CD14-positive monocyte (primary cell): ENCODE measurements at places on chromosomes 2 and 18. TPM values are rescaled to one million over a fixed set of nuclear protein-coding genes. Genes with fewer than 3 reads are reported as not detected.

The CCL20 gene
- polyA plus RNA-seq: 0.47 TPM

The SELENOI gene
- polyA plus RNA-seq: 2.5 TPM

The CFAP221 gene
- polyA plus RNA-seq: not detected

The AGXT gene
- polyA plus RNA-seq: not detected

The FBXO36 gene
- 0.41 and 0.72 TPM in 2 replicates for polyA plus RNA-seq

The GPR75 gene
- polyA plus RNA-seq: not detected

The CCDC150 gene
- polyA plus RNA-seq: not detected

The RNF125 gene
- polyA plus RNA-seq: 26.3 TPM

The DQX1 gene
- not detected for polyA plus RNA-seq

The HOXD13 gene
- not detected in 2 replicates for polyA plus RNA-seq

The HDLBP gene
- polyA plus RNA-seq: 69.9 TPM

The HS1BP3 gene
- 45.4 TPM for polyA plus RNA-seq

The GATA6 gene
- polyA plus RNA-seq: 0.04 TPM in 1 of 2 replicates, not detected in the other

The NCKAP1 gene
- polyA plus RNA-seq: 0.01 TPM in 2 replicates

The TSGA10 gene
- polyA plus RNA-seq: 2.2 TPM

The UGT1A3 gene
- not detected in 2 replicates for polyA plus RNA-seq

The CYTIP gene
- 83.5 TPM for polyA plus RNA-seq

The FZD7 gene
- 0.23 and 0.28 TPM in 2 replicates for polyA plus RNA-seq

The CNTNAP5 gene
- polyA plus RNA-seq: not detected in 2 replicates

The ST6GAL2 gene
- not detected for polyA plus RNA-seq

The TFPI gene
- polyA plus RNA-seq: not detected

The CENPA gene
- not detected for polyA plus RNA-seq

The MAIP1 gene
- polyA plus RNA-seq: 13.3 TPM

The PRSS56 gene
- not detected in 2 replicates for polyA plus RNA-seq

The DNAH6 gene
- not detected for polyA plus RNA-seq

The SFT2D3 gene
- polyA plus RNA-seq: not detected

The C2orf81 gene
- 1.7 TPM for polyA plus RNA-seq

The TXNDC2 gene
- 0.10 and 0.36 TPM in 2 replicates for polyA plus RNA-seq

The CYS1 gene
- polyA plus RNA-seq: not detected

The GLI2 gene
- not detected for polyA plus RNA-seq

The CNDP1 gene
- polyA plus RNA-seq: not detected

The ASB18 gene
- polyA plus RNA-seq: not detected in 2 replicates

The CABYR gene
- 0.07 TPM in 1 of 2 replicates, not detected in the other for polyA plus RNA-seq

The LIPT1 gene
- polyA plus RNA-seq: 6.1 TPM

The KCNF1 gene
- not detected in 2 replicates for polyA plus RNA-seq

The KATNAL2 gene
- polyA plus RNA-seq: 0.36 TPM

The CYP27A1 gene
- polyA plus RNA-seq: 218 TPM

The CCDC142 gene
- polyA plus RNA-seq: 2.2 TPM

The M1AP gene
- 2.0 and 4.6 TPM in 2 replicates for polyA plus RNA-seq

The SCYGR4 gene
- polyA plus RNA-seq: not detected

The C2orf80 gene
- polyA plus RNA-seq: not detected in 2 replicates

The GNAL gene
- not detected for polyA plus RNA-seq

The TMEM198 gene
- not detected in 2 replicates for polyA plus RNA-seq
